A549 treated with CpdA at 1 μM for 4 hours (cell line): ENCODE measurements at places on chromosomes 2 and 18. TPM values are rescaled to one million over a fixed set of nuclear protein-coding genes. Genes with fewer than 3 reads are reported as not detected.

The TSPYL6 gene
- not detected in 5 replicates for total RNA-seq

The PAIP2B gene
- total RNA-seq: 0.26 to 0.37 TPM (median 0.34 TPM) in 5 replicates

The MARCHF4 gene
- 53.4 to 70.8 TPM (median 57.2 TPM) in 5 replicates for total RNA-seq

The SLC5A7 gene
- total RNA-seq: not detected in 5 replicates

The NMS gene
- total RNA-seq: not detected in 5 replicates

The CYP20A1 gene
- total RNA-seq: 7.7 to 10.6 TPM (median 8.2 TPM) in 5 replicates

The TYMS gene
- 170 to 181 TPM (median 172 TPM) in 5 replicates for total RNA-seq

The NTSR2 gene
- total RNA-seq: 0.05 TPM in 1 of 5 replicates, not detected in the others

The NFATC1 gene
- total RNA-seq: 4.8 to 6.5 TPM (median 6.1 TPM) in 5 replicates

The CFAP221 gene
- 0.25 to 0.92 TPM (median 0.34 TPM) in 5 replicates for total RNA-seq

The GALNT1 gene
- total RNA-seq: 48.9 to 68.6 TPM (median 55.8 TPM) in 5 replicates

The SALL3 gene
- total RNA-seq: not detected in 5 replicates

The DOCK10 gene
- total RNA-seq: 43.4 to 56.2 TPM (median 46.6 TPM) in 5 replicates

The EFHD1 gene
- total RNA-seq: 1.6 to 2.4 TPM (median 2.3 TPM) in 5 replicates

The TRIM54 gene
- total RNA-seq: 0.34 to 0.73 TPM (median 0.48 TPM) in 5 replicates

The RBKS gene
- 6.7 to 8.4 TPM (median 7.8 TPM) in 5 replicates for total RNA-seq

The CCDC141 gene
- not detected in 5 replicates for total RNA-seq

The RAPGEF4 gene
- total RNA-seq: 0.14 to 0.31 TPM (median 0.15 TPM) in 5 replicates

The NT5DC4 gene
- total RNA-seq: 0.49 TPM in 1 of 5 replicates, not detected in the others

The GCG gene
- total RNA-seq: not detected in 5 replicates

The COL4A4 gene
- 0.68 to 1.7 TPM (median 1.4 TPM) in 5 replicates for total RNA-seq

The PTPRN gene
- 0.86 to 2.1 TPM (median 0.92 TPM) in 5 replicates for total RNA-seq

The CERKL gene
- total RNA-seq: 0.16 to 0.47 TPM (median 0.21 TPM) in 5 replicates

The TTC21B gene
- total RNA-seq: 4.4 to 6.8 TPM (median 4.7 TPM) in 5 replicates

The ZNF397 gene
- 2.9 to 4.8 TPM (median 4.6 TPM) in 5 replicates for total RNA-seq

The TEKT4 gene
- total RNA-seq: 0.02 TPM in 1 of 5 replicates, not detected in the others

The TMEM247 gene
- total RNA-seq: not detected in 5 replicates

The ESCO1 gene
- total RNA-seq: 7.9 to 12.5 TPM (median 9.0 TPM) in 5 replicates

The CAPN14 gene
- 0.02 to 0.06 TPM in 2 of 5 replicates, not detected in the others for total RNA-seq

The CNGA3 gene
- total RNA-seq: not detected in 5 replicates

The TMEM37 gene
- 1.2 to 2.1 TPM (median 1.9 TPM) in 5 replicates for total RNA-seq

The SNORC gene
- total RNA-seq: 4.5 to 13.2 TPM (median 10.4 TPM) in 5 replicates

The PMAIP1 gene
- 11.6 to 14.9 TPM (median 12.5 TPM) in 5 replicates for total RNA-seq
